ENCODE measurements at places on chromosomes 2 and 18.

DNA sequence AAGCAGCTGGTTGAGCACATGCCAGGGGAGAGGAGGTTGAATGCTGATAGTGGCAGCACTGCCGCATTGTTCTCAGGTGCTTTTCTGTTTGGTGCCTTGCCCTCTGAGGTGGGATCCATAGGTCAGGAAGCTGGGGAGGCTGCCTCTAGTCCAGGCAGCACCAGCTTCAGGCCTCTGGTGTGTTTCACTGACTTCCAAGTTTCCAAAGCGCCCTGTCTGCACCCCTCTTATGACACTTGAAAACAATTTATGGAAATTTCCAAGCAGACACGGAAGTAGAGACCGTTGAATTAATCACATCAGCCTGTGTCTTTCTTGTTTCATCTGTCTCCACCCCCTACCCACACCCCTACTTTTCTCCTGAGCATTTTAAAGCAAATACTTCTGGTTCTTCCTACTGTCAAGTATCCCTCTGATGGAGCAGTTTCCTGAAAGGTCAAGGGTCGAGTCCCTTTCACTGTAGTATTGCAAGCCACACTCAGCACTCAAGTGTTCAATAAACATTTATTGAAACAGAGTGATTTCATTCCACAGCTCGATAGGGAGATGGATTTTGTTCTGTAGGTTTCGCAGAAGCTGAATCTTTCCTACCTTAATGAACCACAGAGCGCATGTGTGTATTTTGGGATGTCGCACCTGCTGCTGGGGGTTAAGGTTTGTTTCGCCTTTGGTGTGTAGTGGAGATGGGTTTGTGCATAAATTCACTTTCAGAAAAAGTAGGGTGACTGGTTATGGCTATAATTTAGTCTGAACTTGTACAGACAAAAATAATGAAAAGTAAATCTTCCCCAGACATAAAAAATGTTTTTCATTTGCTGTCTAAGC, 21.4 kb downstream of the DGKD start:
- no peak for DNase-seq

- DNase-seq, result peak; percentile 73
Measured at GRCh38 chr2:121335294-121336290, 50.6 kb upstream of the TFCP2L1 start.

- no peak for DNase-seq
Measured at GRCh38 chr2:189444322-189444721, 3.0 kb downstream of the WDR75 start.

- DNase-seq, result no peak
Measured at GRCh38 chr2:174765576-174765975, 1.3 kb upstream of the CHRNA1 start.

GRCh38 chr2:61229936-61230335, 67.9 kb downstream of the C2orf74 start:
- DNase-seq, result no peak

- no peak for DNase-seq
Measured at GRCh38 chr2:67437114-67437513, 40.0 kb downstream of the ETAA1 start.

- no peak for DNase-seq
Measured at GRCh38 chr18:31010601-31011000, 31.9 kb downstream of the DSC3 start.

- no peak for DNase-seq
Measured at GRCh38 chr2:30078521-30078920, 68.3 kb upstream of the YPEL5 start.

GRCh38 chr2:237616734-237617586, 10.4 kb upstream of the LRRFIP1 start:
- no peak for DNase-seq

GRCh38 chr2:27622921-27623384, 5.9 kb downstream of the CCDC121 start:
- no peak for DNase-seq

DNA sequence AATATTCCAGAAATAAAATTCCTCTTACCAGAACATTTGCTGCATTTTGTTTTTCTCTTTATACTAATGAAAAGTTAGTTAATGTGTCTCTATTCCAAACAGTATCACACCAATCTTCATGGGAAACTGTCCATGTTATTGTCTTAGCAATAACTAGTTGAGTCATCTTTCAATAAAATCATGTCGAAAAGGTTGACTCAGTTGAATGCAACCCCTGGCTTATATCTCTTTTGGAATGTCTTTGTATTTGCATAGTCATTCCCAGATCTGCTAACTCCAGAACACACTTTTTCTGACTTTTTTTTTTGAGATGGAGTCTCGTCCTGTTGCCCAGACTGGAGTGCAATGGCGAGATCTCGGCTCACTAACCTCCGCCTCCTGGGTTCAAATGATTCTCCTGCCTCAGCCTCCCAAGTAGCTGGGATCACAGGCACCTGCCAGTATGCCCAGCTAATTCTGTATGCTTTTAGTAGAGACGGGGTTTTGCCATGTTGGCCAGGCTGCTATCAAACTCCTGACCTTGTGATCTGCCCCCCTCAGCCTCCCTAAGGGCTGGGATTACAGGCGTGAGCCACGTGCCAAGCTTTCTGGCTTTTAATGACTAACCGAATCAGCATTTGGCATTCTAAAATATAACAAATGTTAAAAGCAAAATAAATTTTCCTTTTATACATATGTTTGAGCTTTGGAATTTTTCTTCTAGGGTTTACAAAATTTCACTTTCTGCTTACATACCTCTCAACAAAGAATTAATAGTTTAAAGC, 133.2 kb upstream of the GULP1 start:
- DNase-seq, result no peak

- DNase-seq, result peak; percentile 40
Measured at GRCh38 chr2:17539611-17540092, 844 bp upstream of the VSNL1 start.

DNA sequence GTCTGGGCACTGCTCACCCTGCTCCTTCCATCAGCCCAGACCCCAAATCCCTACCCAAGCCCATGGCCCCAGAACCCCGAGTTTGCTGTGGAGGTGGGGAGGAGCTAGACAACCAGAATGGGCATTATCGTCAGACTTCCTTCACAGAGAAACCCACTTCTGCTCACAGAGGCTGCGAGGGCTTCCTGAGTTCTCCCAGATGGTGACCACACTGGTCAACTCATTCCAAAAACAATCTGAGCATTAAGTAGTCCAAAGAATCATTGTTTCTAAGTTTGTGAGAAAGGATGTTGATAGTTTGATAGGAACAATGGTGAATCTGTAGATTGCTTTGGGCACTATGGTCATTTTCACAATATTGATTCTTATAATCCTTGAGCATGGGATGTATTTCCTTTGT, 60.2 kb downstream of the LRRC30 start:
- DNase-seq, result no peak

GRCh38 chr2:112768432-112768831, 4.0 kb upstream of the CKAP2L start:
- DNase-seq, result no peak

DNA sequence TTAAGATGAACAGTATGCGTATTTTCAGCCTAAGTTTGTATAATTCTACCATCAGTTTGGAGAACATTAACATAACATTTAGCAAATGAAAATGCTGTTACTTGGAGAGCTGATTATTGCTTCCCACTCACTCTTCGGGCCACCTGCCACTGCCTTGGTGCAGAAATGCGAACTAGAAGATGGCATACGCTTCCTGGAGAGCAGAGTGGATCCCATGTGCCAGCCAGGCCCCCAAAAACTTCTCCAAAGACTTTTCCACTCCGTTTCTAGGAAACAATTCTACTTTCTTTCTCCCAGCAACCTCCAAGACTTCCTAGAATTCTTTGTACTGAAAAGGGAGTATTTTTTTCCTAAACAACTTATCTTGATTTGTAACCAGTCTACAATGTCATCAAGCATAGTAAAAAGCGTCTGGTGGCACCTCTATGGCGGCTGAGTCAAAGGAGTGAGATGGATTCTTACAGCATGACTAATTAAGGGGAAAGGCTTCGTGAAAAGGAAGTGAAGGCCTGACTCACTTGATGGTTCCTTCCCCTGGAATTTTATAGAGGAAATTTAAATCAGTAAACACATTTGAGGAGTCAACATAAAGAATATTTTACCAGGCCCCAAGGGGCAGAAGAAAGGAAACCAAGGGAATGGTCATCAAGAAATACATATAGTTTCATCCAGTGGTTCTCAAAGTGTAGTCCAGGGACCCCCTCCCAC, 36.6 kb downstream of the FEZ2 start:
- no peak for DNase-seq

GRCh38 chr18:5979971-5980457, 84.7 kb upstream of the TMEM200C start:
- no peak for DNase-seq

GRCh38 chr18:9587924-9588323, 26.4 kb downstream of the PPP4R1 start:
- no peak for DNase-seq

DNA sequence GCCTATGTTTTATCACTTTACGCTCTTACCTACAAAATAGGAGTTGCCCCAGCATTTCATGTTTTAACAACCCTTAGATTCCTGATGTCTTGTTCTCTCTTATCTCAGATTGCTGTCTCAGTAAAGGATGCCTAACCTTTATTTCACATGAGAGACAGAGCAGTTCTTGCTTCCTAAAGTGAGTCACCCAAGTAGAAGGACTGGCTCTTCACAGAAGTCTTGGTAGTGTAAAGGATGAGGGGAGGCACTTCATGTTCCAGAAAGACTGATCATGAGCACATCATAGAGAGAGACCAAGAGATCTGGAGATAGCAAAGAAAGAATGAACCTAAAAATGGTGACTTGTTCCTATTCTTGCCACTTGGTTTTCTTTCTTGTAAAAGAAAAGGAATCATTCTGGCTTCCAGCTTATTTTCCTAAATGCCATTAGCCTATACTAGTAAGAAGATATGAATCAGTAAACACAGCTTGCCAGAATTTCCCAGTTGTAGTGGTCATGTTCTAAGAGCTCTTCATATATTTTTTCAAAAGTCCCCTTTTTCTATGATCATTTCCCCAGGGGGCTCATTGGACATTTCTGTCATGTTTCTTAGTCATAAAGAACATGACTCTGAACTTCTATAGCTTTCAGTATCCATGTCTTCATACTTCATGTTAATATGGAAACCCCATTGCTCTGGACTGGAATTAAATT, 54.9 kb downstream of the MAPRE2 start:
- DNase-seq, result no peak

- DNase-seq, result no peak
Measured at GRCh38 chr18:47110492-47111274, 39.6 kb downstream of the HDHD2 start.

DNA sequence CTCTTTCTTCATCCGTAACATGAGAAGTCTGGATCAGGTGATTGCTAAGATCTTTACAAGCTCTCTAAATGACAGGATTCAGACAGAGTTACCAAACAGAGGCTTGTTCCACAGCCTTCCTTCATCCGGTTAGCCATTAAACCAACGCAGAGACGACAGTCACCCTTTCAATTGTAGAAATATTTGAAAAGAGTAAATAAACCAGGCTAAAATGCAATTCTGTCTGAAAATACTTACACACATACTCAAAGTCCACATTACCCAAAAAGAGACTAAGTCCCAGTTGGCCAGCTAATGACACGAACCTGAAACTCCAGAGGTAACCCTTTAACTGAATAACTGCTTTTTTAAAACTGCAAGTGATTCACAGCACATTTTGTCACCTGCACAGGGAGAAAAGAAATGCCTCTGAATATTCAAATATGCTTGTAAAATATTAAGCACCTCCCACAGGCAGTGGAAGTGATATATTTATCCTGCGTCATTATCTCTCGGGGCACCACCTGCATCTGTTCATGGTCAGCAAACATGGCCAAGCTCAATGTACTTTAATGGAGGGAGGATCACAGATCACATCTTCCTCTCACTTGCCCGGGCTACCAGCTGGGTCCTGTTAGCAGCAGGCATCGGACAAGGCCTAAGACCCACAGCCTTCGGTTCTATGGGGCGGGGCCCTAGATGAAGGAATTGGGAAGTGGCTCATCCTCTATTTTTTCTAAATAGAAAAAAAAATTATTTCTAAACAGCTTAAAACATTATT, 38.8 kb upstream of the DNER start:
- DNase-seq, result no peak

DNA sequence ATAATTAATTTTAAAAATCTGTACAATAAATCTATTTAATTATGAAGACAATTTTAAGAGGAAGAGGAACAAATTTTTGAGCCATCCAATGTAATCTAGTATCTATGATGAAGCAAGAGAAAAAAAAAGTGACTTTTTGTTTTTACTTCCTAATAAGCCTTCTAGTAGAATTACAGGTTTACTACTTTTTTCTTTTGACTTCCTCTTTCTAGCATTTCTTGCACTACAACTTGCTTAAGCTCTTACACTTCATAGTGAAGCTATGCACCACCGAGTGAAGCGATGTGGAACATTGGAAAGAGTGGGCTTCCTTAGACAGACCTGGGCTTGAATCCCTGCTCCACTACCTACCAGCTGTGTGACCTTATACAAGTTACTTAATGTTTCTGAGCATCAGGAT, 2.1 kb downstream of the SERPINB2 start:
- DNase-seq, result no peak

DNA sequence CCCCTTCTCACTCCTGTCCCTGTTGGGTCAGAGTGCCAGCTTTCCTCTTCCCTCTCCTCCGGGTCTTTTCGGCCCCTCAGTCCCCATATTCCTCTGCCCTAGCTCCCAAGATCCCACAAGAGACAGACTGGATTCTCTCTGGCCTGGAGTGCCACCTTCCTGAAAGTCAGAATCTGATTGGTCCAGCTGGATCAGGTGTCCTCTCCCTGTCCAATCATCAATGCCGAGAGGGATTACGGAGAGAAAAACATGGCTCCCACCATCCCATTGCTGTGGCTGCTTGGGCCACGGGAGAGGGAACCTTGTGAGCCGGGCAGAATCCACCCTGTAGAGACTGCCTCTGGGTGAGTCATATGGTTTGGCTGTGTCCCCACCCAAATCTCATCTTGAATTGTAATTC, 2.7 kb upstream of the MROH2A start:
- no peak for DNase-seq

DNA sequence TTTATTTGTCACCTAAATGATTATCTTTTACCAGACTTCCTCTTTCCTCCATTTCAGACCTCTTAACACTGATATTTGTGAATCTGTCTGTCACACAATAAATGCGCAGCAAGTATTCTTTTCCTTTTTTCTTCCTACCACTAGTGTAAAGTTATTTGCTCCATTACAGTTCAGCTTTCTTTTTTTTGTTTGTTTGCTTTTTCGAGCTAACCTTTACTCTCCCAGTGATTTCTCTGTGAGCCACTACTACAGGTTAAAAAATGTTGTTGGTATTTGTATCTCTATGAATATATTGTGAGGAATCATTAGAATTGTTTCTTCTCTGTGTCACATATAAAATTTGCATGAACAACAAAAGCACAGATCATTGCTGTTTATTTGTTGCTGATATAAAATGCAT, 854.0 kb upstream of the GCFC2 start:
- no peak for DNase-seq

GRCh38 chr18:55153346-55153745, 194.1 kb upstream of the CCDC68 start:
- DNase-seq, result no peak

GRCh38 chr2:70793450-70793849, 3.0 kb upstream of the FIGLA start:
- DNase-seq, result no peak

DNA sequence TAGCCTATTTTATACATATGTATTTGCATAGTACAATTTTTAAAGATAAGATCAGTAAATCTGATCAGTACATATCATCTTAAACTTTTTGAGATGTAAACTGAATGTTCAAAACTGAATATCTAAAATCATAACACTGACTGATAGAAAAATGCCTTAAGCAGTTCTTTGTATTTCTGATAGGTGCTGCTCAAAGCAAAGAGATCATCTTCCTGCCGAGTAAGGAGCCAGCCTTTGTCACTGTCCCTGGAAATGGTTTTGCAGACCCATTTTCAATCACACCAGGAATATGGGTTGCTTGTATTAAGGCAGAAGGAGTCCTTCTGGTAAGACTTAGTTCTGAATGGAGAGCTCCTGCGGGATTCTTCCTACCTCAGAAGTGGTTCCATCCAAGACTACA, 135.0 kb downstream of the LAMA3 start:
- DNase-seq, result no peak

All from NCI-H345 (cell line).